H4 (cell line): ENCODE measurements at places on chromosomes 5 and 9. TPM values are rescaled to one million over a fixed set of nuclear protein-coding genes. Genes with fewer than 3 reads are reported as not detected.

DNA sequence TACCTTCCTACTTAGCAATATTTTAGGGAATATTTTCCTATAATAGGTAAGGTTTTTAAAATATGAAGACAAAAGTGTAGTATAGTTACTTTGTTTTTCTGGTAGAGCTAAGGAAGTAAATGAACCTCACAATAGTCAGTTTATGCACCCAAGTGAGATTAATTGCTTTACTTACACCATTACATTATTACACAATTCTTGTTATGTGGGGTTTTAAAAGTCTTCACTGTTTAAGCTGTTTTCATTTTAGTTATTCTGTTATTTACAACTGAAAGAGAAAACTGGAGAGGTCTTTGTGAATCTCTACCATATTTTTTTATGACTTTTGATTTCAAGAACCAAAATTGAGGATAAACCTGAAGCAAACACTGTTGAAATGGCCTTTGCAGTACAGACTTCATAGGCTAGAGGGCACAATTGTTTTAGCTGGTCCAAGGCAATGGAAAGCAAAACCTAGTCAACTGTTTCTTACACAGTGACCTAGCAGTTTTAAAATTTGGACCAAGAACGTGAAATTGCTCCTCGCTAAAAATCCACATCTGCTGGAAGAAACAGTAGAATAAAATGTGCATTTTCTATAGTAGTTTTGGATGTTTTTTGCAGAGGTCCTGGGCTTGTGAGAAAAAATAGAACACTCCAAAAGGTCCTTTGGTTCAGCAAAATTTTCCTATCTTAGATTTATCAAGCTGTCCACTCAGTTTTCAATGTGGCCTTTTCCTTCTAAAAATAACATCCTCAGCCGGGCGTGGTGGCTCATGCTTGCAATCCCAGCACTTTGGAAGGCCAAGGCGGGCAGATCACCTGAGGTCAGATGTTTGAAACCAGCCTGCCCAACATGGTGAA lies 66.4 kb upstream of the FER start:
- DNase-seq = peak; percentile 88

- DNase-seq = peak; percentile 39
Observed at GRCh38 chr5:96566833-96567587, 95.2 kb upstream of the CAST start.

- DNase-seq = peak; percentile 46
Observed at GRCh38 chr9:135244271-135245221, 157.1 kb downstream of the OLFM1 start.

DNA sequence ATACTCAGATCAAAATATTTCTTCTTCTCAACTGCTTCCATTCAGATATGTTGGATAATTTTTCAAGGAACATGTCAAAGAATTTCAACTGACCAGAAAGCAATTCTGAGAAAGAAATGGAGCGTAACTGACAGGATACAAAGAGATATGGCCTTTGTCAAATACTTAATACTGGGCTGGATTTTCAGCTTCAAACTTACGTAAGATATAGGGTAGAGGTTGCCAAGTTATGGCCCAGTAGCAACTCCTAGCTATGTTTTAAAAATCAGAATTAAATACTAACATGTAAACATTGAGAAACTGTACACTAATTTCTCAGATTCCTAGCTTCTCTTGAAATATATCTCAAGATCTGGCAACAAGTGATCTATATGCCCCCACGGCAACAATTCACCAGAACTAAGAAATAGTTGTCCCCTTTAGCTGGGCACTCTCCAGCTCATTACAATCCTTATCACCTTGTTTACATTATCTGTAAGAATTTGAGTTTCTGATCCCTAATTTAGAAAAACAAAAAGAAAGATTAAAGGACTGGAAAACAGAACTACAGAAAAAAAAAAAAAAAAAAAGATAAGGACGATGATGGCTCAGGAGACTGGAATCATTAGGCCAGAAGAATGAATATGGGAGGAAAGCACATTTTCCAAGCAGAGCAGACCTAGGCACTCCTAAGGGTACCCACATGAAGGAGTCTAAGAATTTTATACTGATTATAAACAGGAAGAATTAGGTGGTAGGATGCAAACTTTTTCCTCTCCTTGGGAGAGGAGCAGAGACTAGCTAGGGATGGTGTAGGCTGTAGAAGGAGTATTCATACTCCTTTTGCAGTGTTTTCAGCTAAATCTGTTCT lies 23.0 kb downstream of the INIP start:
- no peak for DNase-seq

Gene RASEF
- 0.08 TPM in 1 of 2 replicates, not detected in the other for total RNA-seq

GRCh38 chr9:132748450-132748849 lies 78.2 kb downstream of the GTF3C4 start:
- DNase-seq = no peak

- DNase-seq = peak; percentile 19
Observed at GRCh38 chr5:74199005-74199404, 441.5 kb downstream of the ENC1 start.

Gene FOXD4L3
- total RNA-seq = not detected in 2 replicates

DNA sequence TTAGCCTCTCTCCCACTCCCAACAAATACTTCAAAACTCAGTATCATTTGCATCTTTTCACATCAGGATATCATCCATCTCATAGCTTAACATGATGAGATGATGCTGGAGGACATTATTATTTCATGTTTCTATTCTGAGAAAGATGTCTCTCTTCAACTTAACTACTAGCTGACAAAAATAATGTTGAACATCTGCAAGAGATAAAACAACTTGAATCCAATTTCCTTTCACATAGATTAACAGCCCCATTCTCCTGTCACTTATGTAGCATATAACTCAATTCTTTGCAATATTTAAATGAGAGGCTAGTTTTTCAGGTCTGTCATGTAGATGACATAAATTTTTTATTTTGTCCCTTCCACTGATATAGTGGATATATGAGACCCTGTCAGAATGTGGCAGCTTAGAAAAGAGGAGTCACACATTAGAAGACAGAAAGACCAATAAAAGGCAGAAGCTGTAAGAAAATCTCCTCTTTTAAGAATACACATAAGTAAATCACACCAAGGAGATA lies 239.2 kb upstream of the KIF2A start:
- DNase-seq = no peak

GRCh38 chr9:19174127-19174912 lies 47.0 kb upstream of the PLIN2 start:
- DNase-seq = peak; percentile 71

DNA sequence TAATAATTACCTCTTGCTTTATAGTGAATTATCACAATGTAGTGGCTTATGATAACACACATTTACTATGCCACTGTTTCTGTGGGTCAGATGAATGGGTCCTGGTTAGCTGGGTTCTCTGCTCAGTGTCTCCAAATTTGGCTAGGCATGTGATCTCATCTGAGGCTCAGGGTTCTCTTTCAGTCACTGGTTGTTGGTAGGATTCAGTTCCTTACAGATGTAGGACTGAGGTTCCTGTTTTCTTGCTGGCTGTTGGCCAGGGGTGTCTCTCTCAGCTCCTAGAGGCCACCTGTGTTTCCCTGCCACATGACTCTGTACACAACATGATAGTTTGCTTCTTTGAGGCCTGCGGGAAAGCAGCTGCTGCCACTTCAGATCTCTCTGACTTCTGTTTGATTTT lies 7.1 kb downstream of the NFX1 start:
- DNase-seq = no peak

DNA sequence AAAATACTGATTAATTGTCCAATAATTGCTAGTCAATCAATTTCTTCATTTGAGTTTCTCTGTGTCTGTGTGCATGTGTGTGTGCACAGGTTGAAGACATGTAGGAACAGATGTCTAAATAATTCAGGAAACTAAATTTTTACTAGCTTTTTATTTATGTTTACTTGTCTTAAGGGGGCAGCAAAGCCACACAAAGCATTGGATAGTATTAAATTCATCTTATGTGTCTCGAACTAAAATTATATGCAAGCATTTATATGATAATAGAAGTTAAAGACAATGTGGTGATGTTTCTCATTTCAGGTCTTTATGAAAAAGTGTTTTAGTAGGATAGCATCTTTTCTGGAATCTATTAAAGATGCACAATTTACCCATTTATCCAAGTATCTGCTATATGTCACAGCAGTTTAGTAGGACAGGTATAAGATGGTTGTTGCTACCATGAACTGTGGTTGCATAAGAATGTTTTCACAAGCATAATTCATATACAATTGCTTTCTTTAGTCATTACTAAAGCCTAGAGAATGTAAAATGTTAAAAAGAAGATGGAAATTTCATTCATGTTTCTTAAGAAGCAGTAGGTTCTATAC lies 784.6 kb upstream of the NUDT12 start:
- DNase-seq = peak; percentile 58
